ENCODE measurements at places on chromosomes 12 and 14.
A peak's percentile ranks its signal among the peaks of the same experiment; 100 is the strongest.

- DNase-seq: no peak
Observed at GRCh38 chr14:75647640-75648039, 13.0 kb downstream of the ERG28 start.

- no peak for DNase-seq
Observed at GRCh38 chr12:131592972-131593371, 117.9 kb upstream of the SFSWAP start.

DNA sequence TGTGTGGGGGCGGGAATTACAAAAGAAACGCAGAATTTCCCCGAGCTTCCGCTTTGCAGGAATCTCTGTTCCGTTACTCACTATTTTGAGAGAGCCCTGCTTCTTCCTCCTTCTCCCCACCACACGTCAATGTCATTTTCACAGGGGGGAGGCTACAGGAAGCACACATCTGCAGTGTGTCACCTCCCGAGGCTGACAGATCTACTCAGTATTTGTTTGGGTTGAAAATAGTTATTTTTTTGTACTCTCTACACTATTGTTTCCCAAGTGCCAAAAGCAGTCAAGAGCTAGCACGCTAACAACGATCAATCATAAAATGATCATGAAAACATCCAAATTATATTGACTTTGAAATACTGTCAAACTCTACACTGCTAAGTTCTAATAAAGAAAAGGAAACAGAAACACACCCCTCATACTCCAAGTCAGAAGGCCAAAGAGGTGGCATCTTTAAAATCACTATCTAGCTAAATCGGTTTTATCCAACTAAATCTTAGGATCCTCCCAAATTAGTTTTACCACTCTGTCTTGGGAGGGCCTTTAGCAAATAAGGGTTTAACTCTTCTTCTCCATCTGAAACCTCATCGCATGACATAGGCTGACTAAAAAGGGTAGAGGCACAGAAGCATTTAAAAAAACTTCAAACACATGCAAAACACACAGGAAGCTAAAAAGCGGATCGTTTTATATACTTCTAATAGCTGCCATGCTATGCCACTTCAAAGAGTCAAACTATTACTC, 51.8 kb downstream of the FOXN3 start:
- DNase-seq: peak; percentile 60

DNA sequence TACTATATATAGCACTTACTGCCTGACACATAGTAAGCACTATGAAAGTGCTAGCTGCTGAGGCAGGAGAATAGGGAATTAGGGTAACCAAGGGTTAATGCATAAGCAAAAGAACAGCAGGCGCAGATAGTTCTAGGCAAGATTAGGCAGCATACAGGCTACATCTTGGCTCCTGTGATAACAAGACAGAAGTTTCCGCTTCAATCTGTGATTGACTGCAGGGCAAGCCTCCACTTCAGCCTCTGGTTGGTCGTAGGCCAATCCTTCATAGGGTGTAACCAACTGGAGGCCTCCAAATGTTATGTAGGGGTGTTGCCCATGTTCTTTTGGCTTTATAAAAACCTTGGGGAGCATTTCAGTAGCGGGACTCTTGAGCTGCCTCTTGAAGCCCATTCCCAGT, 46.9 kb downstream of the KLHL28 start:
- no peak for DNase-seq

DNA sequence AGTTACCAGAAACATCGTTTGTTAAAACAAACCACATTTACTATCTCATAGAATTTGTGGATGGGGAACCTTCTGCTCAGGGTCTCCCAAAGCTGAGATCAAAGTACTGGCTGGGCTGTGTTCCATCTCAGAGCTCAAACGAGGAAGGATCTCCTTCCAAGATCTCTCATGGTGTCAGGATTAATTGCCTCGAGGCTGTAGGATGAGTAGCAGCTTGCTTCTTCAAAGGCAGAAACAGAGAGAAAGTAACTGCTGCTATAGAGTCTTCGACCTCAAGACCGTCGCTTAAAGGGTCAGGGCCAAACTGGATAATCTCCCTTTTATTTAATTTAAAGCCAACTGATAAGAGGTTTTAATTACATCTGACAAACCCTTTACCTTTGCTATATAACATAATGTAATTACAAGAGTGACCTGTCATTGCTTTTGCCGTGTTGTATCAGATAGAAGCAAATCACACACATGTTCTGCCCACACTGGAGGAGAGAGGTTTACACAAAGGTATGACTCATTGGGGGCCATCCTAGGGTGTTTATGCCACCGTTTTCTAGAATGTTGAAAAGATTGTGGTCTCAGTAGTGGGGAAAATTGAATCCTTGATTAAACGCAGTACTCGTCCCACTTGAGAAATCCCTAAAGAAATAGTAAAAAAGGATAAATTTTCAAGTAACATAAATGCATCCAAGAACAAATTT, 868.8 kb upstream of the TMEM132C start:
- no peak for DNase-seq

DNA sequence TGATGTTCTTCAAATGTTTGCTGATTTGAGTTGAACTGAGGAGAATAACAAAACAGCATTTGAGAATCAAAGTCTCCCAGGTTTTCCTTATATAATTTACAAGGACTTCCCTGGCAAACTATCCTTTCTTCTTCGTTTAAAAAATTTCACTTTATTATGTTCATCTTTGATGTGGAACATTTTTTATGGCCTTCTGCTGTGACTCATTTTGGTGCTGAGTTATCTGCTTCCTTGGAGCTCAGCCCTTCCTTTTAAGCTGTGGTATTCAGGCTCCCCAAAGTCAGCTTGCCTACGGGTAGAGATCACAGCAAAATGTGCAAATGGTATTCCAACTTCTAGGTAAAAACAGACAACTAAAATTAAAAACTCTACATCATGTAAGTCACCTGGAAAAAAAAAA, 1.4 kb upstream of the ANO4 start:
- DNase-seq: no peak

- DNase-seq: peak; percentile 36
Observed at GRCh38 chr12:69284131-69284530, 44.8 kb downstream of the CPSF6 start.

DNA sequence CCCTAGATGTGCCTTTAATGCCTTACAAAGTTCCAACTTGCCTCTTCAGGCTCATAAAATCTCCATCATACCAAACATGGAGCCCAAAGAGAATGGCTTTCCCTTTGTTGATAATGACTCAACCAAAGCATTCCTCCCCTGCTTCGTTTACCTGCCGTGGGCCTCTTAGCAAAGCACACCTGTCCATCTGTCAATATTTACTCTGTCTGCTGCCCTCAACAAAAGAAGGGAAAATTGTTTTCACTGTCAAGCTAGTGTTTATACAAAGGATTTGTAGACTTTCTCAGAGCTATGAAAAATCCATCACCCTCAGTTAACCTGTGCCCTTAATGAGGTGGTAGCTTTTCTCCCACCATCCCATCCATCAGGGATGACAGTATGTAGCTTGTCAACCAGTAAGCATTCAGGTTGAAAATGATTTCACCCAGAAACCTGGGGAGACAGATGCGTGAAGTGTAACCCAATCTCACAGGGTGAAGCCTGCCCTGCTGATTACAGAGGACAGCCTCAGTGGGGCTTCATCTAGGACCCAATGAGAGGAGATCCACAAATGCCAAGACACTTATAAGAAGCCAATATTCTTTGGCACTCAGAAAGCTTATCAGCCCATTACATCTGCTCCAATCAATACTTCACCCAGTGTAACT, 278.1 kb downstream of the NUAK1 start:
- no peak for DNase-seq

GRCh38 chr12:58745348-58746125, 174.8 kb downstream of the LRIG3 start:
- DNase-seq: no peak

GRCh38 chr14:68894123-68894522, 85.0 kb downstream of the ACTN1 start:
- no peak for DNase-seq
